ENCODE measurements at places on chromosomes 16 and 17. TPM values are rescaled to one million over a fixed set of nuclear protein-coding genes. Genes with fewer than 3 reads are reported as not detected.

- no peaks in the 10 kb centered on the region for H3K36me3 ChIP-seq
- peak overlapping the region; percentile 5 for H3K4me3 ChIP-seq
- H3K27ac ChIP-seq: no peak overlapping the region
- no peak for DNase-seq
- peaks cover 2% of the 10 kb centered on the region for H3K4me1 ChIP-seq
Measured at GRCh38 chr16:58337090-58337444, 42.2 kb upstream of the PRSS54 start.

The AOC3 gene
- total RNA-seq: 40.6 TPM

The ST6GALNAC2 gene
- 28.6 TPM for total RNA-seq

DNA sequence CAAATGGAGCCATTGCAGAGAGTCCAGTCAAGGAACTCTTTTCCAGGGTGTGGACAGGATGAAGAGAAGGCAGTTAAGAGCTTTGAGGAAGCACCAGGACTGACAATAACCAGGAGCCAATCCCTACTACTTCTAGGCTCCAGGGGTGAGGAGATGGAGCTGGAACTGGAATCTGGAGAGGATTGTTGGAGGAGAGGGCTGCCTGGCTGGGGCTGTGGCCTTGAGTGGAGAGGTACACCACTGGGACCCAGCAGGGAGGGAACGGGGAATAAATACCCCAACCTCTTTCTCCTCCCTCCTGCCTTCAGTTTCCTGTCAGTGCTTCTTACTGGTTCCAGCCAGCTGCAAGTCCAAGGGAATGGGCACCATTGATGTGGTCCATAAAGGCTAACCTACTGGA lies 32.2 kb upstream of the TMEM220 start:
- DNase-seq: no peak
- H3K27me3 ChIP-seq: no peaks in the 10 kb centered on the region
- no peaks in the 10 kb centered on the region for H3K4me1 ChIP-seq
- H3K4me3 ChIP-seq: no peak overlapping the region
- no peak overlapping the region for H3K27ac ChIP-seq
- no peaks in the 10 kb centered on the region for H3K36me3 ChIP-seq

GRCh38 chr17:58382108-58382871 lies 30.3 kb upstream of the SUPT4H1 start:
- H3K27me3 ChIP-seq: no peaks in the 10 kb centered on the region
- DNase-seq: no peak
- no peaks in the 10 kb centered on the region for H3K36me3 ChIP-seq
- peak overlapping the region; percentile 44 for H3K27ac ChIP-seq

Data from kidney (tissue), 22 donors.